ENCODE measurements at places on chromosomes 16 and 17.

DNA sequence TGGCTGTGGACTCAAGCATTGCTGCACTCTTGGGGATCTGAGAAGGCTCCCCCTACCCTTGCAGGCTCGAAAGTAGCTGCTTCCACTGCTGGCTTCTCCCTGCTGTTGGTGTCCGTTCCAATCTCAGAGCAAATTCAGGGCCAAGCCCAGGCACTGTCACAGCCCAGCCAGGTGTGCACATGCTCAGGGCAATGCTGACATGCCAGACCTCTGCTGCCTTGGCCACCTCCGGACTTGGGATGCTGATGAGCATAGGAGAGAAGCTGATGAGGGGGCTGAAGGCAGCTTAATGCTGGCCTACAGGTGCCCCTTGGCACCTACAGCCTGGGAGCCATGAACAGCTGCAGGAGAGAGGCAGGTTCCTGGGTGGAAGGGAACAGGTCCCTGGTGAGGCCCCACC lies 273.7 kb upstream of the KCNJ16 start:
- DNase-seq: no peak

- no peak for DNase-seq
These were observed 15.4 kb downstream of the SLC25A10 start for GRCh38 chr17:81727324-81728031.

DNA sequence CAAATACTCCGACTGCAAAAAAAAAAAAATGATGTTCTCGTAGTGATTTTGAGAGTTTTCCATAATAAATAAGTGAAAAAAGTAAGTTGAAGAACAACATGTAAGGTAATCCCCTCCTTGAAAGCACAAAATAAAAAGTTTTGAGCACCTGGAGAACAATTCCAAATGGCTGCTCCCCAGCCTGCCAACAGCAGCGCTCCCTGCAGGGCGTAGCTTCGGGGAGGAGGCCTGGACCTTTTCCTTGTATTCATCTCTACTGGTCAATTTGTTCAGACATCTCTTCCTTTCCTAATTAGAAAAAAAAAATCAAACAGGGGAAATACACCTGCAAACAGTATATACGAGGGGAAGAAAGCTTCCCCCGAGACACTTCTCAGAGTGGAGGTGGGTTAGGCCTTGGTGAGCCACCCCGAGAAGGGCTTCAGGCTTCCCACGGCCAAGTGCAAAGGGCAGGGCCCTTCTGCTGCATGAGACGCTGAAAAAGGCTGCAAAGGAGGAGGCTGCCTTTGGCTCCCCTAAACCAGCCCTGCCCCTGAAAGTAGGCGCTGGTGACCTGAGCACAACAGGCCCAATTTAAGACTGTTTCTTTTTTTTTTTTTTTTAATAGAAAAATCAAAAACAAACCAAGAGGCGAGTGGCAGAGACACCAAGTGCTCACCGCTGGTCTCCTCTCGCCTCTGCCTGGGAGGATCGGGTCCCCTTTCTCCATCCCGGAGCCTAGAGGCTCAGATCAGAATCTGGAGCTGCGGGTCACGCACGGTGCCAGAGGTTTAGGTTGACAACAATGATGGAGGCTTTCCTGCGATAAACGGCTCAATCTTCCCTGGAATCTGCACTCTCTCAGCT lies 193.1 kb upstream of the FOXF1 start:
- DNase-seq: no peak

DNA sequence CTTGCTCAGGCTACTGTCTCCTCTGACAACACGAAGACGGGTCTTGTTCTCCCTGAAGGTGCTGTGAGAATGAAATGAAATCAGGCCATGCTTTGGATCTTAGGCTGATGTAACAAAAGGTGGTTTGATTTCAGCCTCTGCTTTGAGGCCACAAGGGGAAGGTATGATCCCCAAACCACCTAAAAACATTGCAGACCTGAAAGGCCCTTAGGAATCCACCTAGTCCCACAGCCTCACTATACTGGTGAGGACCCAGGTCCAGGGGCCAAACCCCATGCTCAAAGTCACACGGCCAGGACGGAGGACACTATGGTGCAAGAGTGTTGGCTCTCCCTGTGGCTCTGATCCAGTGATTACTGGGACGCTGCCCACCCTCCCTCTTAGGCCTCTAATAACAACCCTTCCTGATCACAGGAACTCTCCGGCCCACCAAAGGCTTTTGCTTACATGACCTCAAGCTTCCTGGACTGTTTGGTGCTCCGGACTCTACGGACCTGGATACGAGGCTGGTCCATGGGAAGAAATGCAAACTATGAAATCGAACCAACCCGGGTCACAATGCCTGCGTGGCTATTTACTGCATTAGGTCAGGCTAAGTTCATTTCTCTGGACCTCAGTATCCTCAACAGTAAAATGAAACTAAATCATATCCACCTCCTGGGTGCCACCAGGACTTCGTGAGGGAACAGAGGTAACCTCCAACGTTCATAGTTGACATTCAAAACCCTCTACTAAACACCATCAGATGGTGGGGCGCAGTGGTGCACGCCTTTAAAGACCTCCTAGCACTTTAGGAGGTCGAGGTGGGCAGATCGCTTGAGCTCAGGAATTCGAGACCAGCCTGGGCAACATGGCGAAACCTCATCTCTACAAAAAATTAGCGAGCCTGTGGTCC lies 1.5 kb downstream of the TRIM25 start:
- no peak for DNase-seq

DNA sequence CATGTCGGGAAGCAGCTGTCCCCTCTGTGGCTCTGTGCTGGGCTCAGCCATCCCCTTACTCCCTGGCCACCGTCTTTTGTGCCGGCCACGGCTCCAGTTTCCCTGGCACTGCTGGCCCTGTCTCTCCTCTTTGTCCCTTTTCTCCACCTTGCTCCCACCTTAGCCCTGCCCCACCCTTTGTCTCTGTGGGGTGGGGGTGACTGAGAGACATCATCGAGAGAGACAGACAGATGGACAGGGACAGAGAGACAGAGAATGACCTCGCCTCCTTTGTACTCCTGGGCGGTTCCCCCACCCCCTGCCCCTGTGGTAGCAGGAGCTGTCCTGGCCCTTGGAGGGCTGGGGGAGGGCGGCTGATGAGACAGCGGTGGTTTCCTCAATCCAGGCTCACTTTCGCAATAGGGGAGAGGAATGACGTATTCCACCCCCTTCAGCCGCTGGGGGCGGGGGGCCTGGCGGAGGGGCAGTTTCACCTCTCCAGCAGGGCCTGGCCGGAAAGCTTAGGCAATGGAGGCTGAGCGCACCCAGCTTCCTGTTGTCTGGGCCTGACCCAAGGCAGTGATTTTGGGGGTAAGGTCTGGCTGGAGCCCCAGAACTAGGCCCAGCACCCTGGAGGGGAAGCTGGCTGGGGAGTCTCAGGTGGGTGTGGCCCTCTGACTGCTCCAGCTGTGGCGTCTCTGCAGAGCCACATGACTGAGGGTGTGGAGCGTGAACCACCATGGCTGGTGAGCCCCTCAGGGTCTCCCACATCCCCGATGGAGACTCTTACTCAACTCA lies 7.3 kb downstream of the FMNL1 start:
- DNase-seq: peak; percentile 69

GRCh38 chr17:352421-353212 lies at the start of gene RPH3AL:
RPH3AL (minus strand) TSS chr17:352807; CDS start chr17:327543, 25,264 bp downstream.
- DNase-seq: no peak

- no peak for DNase-seq
These were observed 409.6 kb downstream of the NPIPA8 start for GRCh38 chr16:17926866-17927399.

DNA sequence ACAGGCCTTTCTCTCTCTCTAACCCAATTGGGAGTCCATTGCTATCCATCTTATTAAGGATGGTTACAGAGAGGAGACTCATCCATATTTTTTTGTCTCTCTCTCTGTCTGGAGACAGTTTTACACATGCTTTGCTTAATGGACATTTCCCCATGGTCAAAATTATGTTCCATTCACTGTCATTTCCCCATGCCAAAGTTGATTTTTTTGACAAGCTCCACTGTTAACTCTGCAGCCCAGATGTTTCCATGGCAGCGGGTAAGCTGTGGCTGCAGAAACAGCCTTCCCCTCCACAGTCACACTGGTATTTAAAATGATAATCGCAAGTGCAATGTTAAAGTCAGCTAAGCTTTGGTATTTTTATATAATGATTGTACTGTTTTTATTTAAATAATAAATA lies 63.9 kb upstream of the HLF start:
- no peak for DNase-seq

GRCh38 chr17:74083321-74083720 lies 120.2 kb upstream of the RPL38 start:
- DNase-seq: no peak

GRCh38 chr16:71885261-71885650 lies 1.3 kb upstream of the ZNF821 start:
- DNase-seq: no peak

DNA sequence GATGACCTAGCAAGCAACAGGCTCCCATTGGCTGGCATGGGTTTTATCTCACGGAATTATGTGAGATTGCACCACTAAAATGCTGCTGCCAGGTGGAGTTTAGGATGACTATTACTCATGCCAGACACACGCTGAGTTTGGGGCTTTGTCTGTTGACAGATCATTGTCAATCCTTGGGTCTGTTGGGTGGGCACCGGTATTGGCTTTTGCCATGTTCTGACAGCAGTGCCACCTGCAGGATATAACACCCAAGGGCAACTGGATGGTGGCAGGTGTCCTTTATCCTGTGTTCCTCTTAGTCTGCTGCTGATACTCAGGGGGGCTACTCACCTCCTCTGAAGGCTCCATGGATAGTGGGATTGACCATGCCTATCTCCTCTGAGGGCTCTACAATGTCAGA lies 221.6 kb upstream of the DYNLRB2 start:
- no peak for DNase-seq

- no peak for DNase-seq
These were observed at the start of gene RAP1GAP2 for GRCh38 chr17:2796164-2797125. RAP1GAP2 (plus strand) TSS chr17:2796438; CDS start chr17:2796528, 90 bp downstream.

DNA sequence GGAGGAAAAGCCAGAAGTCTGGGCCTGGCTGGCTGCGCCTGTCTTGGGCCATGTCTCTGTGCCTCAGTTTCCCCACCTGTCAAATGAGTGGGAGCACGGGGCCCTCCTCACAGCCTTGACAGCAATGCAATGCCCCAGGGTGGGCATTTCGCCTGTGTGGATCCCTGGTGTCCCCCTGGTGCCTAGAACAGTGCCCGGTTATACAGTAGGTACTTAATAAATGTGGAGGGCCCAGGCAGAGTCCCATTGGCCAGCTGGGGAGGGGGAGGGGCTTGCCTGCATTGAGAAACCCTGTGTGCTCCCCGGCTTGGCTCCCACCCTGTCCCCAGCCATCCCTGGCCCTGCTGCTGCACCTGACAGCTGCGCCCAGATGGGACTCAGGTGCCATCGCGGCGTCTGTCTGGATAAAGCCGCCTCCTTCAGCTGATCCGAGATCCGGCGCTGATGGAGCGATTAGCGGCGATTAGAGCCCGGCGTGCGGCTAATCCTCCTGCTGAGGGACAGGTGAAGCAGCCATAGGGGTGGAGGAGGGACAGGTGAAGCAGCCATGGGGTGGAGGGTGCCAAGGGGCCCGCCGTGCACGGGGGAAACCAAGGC lies 12.4 kb downstream of the ZFPM1 start:
- DNase-seq: no peak

GRCh38 chr17:17815436-17816200 lies 21.2 kb downstream of the SREBF1 start:
- no peak for DNase-seq

GRCh38 chr16:518858-519257 lies 8.7 kb upstream of the CAPN15 start:
- DNase-seq: no peak

- peak; percentile 40 for DNase-seq
These were observed 45.0 kb downstream of the TEX2 start for GRCh38 chr17:64218066-64218465.

DNA sequence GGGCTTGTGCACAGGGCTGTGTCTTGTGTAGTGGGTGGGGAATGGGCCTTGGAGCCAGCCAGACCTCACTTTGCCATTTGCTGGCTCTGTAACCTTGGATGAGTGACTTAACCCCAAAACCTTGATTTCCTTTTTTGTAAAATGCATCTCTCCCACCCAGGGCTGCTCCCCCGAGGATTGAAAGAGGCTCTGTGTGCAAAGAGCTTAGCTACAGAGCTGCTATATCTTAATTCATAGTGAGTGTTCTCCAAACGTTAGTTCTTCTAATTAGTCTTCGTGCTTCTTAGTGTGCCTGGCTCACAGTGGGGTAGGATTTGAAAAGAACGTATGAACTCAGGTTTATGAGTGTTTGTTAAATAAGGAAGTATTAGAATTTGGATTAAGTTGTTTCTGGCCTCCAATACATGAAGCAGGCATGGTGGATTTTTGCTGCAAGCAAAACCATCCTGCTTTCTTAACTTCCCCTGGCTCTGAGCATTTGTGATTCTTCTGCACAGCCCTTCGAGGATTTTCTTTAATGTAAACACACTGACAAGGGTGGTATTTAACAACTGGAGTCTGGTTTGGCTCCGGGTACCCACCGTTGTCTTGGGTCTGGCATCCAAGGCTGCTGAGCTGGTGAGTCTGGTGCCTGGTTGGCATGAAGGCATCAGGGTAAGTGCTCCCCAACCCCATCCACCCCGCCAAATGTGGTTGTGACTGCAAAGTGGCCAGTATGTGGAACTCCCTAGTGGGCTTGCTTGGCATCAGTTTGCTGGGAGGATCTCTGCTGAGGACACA lies 29.7 kb downstream of the KSR1 start:
- DNase-seq: no peak

Data from GM18507 (cell line).